ENCODE measurements at places on chromosomes 13 and 19. TPM values are rescaled to one million over a fixed set of nuclear protein-coding genes. Genes with fewer than 3 reads are reported as not detected.

Gene POU2F2
- total RNA-seq: 0.26 TPM

Gene DAPK3
- 127 TPM for total RNA-seq

Gene EFNA2
- 0.25 TPM for total RNA-seq

Gene C1QTNF9
- total RNA-seq: not detected

Gene COL4A1
- total RNA-seq: 1,098 TPM

Gene ZNF837
- total RNA-seq: 3.7 TPM

Gene IGFL1
- total RNA-seq: not detected

Gene LILRB5
- total RNA-seq: not detected

Gene SHISA7
- total RNA-seq: not detected

Gene ZNF845
- 5.6 TPM for total RNA-seq
